ENCODE measurements at places on chromosomes 7 and 10.

DNA sequence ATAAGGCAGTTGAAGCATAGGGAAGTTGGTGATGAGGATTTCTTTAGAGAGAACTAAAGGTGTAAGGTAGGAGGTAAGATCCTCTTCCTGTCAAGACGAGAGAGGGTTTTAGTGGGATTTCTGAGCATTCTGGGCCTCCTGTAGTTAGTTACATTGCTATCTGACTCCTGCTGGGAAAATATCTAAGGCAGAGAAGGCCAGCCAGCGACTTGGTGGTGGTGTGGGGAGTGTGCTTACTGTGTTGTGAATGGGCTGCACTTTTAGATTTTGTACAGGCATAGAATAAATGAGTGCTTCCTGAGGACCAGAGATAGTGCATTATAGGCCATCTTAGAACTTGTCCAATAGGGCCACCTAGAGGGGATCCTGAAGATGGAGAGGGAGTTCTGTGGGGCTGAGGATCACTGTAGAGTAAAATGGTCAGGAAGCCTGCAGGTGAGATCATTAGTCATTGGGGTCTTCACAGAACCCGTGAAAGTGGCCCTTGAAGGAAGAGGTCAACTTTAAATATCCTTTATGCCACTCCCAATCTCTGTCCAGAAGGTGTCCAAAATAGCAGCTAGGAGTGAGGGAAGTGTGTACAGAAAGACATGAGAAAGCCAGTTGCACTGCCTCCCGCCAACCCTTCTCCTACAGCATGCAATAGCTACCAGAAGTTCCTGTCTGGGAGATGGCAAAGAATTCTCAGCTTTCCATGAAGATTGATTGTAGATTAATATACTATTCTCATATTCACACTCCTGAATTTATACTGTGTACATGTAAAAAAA is 266.6 kb downstream of the POLR1F start:
- peak; percentile 33 for DNase-seq

- DNase-seq, result no peak
Observed at GRCh38 chr7:137304624-137305235, 38.8 kb downstream of the PTN start.

DNA sequence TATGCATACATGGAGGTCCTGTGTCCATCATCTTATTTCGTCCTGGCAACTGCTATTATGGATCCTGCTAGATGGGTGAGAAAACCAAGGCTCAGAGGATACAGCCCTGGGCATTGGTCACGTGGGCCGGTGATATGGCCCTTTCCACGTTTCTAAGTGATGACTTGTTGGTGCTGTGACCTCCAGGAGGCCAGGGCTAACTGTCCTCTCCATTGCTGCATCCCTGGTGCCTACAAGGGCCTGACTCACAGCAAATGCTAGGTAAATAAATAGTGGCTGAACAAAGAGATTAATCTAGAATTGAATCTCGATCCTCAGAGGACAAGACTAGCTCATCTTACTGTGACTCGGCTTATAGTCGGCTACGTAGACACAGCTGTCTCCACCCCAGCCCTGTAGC is 78.6 kb downstream of the FAM53B start:
- DNase-seq, result no peak

GRCh38 chr10:63382066-63382465 is 83.7 kb downstream of the JMJD1C start:
- DNase-seq, result no peak

DNA sequence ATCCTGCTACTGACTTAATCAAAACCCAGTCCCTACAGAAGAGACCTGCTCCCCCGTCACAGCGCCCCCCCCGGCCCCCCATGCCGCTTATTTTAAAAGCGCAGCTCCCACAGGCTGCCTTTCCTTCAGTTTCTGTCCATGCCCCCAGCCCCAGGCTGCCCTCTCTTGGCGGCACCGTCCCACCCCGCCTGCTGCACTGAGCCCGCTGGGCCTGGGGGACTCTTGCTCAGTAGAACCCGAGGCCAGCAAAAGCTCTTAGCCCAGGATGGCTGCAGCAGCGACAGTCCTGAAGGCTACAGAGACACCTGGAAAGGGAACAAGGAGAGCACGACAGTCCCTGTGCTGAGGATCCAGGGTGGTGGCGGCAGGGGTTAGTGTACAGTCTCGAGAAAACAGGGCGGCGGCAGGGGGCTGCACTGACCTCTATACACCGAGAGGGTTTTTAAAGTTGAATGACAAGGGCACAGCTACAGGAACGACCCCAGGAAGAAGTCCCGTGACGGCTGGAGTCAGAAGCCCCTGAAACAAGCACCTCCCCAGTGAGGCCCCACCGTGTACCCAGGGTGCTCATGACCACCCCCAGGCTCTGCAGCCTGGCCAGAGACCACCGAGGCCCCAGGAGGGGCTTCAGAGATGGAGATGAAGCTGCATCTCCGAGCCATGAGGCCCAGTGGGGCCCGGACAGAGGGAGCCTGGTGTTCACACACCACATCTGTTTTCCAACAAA is 54.4 kb downstream of the ZRANB1 start:
- no peak for DNase-seq

- DNase-seq, result no peak
Observed at GRCh38 chr7:148276314-148277041, 314.1 kb upstream of the C7orf33 start.

- no peak for DNase-seq
Observed at GRCh38 chr10:131882151-131882550, 18.7 kb upstream of the PPP2R2D start.

DNA sequence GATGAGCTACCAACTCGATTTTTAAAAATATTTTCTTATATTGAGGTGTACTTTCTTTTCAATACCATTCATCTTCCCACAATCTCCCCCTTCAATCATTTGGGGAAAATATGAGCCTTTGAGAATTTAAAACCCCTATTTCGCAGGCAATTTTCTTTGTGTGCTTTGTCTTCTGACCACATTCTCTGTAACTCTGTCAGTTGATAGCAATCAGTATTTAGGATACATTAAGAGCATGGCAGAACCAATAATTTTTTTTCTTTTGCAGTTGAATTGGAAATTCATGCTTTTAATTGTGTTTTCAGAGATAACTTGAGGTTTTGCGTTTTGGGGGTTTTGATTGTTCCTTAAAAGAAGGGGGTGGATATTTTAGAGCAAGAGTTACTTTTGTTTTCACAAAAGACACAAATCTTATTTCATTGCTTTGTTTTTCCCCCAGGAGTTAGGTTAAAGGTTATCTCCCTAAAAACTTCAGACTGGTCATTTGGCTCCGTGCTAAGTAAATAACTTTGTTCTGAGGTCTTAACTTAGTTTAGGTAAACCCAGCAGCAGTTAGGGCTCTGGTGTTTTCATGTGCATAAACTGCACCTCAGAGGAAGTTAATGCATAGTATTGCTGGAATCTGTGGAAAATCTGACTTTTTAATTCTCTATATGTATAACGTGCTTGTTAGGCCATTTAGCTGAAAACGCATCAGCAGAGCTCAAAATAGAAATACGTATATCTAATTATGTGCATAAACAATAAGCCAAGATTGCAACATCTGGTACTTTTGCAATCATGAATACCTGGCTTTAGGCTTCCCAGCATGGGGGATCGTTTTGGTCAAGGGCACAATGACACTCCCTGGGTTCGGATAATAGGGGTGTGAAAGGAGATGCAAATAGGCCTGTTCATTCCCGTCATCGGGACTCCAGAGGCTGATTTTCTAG is 676.4 kb upstream of the ANKRD30A start:
- no peak for DNase-seq

- DNase-seq, result peak; percentile 30
Observed at GRCh38 chr10:4107285-4107851, 322.4 kb upstream of the KLF6 start.

DNA sequence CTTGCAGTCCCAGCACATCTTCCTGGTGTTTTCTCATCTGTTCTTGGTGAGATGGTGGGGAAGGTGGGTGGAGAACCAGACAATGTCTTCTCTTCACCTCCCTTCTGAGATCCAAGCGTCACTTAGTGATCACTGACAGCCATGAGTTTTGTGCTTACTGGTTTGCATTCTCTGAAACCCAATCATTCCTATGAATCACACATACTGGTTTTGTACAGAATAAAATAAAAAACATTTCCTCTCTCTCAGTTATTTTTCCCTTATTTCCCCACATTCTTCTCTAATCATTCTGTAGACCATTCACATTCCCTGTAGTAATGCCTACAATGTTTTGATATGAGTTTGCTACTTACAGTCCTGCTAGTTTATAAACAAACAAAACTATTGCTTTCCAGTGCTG is 143.8 kb upstream of the SLC13A1 start:
- no peak for DNase-seq

DNA sequence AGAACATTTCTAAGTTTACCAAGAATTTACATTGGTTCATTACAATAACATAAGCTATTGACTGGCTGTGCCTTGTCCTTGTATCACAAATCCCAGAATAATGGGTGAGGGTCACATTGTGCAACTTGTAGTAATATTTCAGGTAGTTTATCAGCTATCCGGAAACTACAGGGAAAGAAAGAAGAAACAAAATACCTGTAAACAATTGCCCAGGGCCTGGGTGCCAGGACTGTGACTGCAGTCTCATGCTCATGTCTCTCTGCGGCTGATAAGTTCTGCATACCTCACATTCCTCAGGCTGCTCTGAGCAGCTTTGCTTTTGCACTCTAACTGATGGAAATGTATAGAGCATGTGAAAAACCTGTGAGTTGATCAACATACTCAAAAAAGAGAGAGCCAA is 131.8 kb upstream of the TRIM24 start:
- no peak for DNase-seq

DNA sequence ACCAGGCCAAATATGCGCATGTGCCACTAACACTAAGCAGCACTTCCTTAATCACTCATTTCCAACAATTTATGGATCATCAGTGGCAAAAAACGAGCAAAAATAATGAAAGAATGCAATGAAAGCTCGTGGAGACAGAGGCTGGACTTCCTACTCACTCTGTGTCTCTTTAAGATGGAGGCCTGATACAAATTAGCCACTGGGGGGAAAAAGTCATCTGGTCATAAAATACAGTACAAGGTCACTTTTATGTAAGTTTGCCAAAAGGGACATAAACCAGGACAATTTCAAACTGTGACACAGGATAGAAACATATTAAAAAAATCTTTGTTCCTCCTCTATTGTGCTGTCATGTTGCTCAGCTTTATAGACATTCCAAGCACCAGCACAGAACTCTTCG is 101.7 kb downstream of the LMBR1 start:
- peak; percentile 4 for DNase-seq

- DNase-seq, result peak; percentile 44
Observed at GRCh38 chr7:23247046-23247602, 549 bp downstream of the GPNMB start.

- no peak for DNase-seq
Observed at GRCh38 chr7:121563177-121563576, 167.1 kb upstream of the FAM3C start.

DNA sequence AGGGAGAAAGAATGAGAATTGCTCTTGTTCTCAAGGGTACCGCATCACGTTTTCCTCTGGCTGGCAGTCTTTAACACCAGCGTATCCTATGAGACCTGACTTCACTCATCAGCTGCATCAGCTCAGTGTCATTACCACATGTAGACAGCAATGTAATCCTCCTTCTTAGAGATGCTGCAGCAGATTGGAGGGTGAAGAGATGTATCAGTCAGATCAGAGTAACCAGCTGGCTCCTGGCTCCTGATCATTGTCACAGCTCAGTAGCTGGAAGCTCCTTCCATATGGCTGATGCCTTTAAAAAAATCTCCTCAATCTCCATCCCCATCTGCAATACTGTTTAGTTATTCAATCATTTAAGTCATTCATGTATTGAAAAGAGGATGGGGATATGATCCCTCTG is 39.7 kb upstream of the EPHB6 start:
- no peak for DNase-seq

- no peak for DNase-seq
Observed at GRCh38 chr7:88635149-88635548, 124.4 kb upstream of the ZNF804B start.

DNA sequence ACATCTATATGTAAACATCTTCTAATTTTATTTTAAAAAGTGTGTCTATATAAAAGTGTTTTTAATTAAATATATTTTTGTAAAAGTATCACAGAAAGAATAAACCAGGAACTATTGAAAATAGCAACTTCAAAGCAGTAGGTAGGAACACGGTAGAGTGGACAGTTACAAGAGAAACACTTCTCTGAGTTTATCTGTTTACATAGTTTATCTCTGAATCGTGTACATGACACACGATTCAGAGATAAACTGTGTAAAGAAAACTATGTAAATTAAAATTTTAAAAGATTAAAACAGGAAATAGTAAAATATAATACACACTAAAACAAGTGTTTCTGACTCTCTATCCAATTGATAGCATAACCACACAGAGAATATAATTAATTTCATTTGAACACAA is 25.1 kb upstream of the FAM170B start:
- no peak for DNase-seq

DNA sequence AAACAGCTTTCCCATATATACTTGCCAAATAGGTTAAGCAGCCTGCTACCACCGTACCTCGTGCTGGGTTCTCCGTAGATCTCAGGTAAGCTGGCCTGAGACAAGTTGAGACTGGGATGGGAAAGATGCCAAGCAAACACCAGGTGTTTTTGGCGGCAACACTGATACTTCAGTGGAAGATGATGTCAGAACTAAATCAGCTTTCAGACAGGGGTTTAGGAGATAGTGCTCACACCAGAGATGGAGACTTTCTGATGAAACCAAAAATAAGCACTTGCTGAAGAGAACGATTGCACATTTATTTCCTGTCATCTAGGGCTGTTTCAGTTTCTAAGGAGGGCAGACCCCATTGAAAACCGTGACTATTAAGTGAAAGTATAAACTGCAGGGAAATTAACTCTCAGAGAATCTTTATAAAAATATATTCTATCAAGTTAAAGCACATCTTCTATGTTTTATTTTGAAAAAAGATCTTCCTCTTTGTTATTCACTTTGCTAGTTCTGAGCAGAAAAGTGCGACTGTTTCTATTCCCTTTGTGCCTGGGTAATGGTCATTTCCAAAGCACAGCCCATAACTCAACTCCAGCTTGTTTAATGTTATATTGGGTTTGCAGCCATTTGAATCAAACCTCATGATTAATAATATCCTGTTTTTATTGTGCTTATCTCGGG is 149.9 kb downstream of the CPED1 start:
- DNase-seq, result no peak

GRCh38 chr7:30117896-30118295 is 16.9 kb upstream of the MTURN start:
- no peak for DNase-seq

GRCh38 chr10:30759423-30759822 is 129.9 kb upstream of the LYZL2 start:
- DNase-seq, result no peak

GRCh38 chr10:22427890-22428571 is 82.7 kb downstream of the SPAG6 start:
- DNase-seq, result no peak

DNA sequence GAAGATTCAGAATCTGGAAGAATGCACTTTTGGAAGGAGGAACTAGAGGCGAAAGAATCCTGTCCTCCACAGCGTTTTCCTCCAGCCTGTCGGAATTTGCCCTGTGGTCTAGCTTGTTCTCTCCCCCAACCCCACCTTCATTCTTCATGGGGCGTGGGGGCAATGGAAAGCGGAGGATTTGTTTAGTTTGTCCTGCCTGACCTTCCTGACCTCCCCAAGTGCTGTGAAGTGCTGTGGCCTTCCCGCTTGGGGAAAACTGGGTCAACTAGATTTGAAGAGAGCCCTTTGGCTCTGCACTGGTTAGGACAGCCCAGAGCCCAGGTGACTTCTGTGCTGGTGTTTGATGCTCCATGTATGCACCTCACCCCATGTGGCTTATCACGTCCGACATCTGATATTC is 49.1 kb downstream of the GATA3 start:
- no peak for DNase-seq

Data from suppressor macrophage (primary cell).